ENCODE measurements at places on chromosomes 16 and 17. TPM values are rescaled to one million over a fixed set of nuclear protein-coding genes. Genes with fewer than 3 reads are reported as not detected.

HES7 gene
- total RNA-seq = 0.15 TPM

KREMEN2 gene
- total RNA-seq = 0.17 TPM

HLF gene
- under 0.01 TPM for total RNA-seq

CBX1 gene
- 62.1 TPM for total RNA-seq

EVI2B gene
- total RNA-seq = not detected

HOXB13 gene
- total RNA-seq = not detected

FOXF1 gene
- 39.0 TPM for total RNA-seq

HCRT gene
- not detected for total RNA-seq

HEATR9 gene
- not detected for total RNA-seq

MPO gene
- total RNA-seq = 0.17 TPM

PHKG2 gene
- total RNA-seq = 26.9 TPM

C17orf113 gene
- total RNA-seq = 0.17 TPM

PDIA2 gene
- total RNA-seq = not detected

CCL4 gene
- not detected for total RNA-seq

CDT1 gene
- 10.9 TPM for total RNA-seq

FNDC8 gene
- not detected for total RNA-seq

TEX19 gene
- not detected for total RNA-seq

GAST gene
- total RNA-seq = not detected

C16orf87 gene
- 6.3 TPM for total RNA-seq

ST6GALNAC1 gene
- total RNA-seq = not detected

EVPLL gene
- not detected for total RNA-seq

CHRNE gene
- 0.87 TPM for total RNA-seq

CHST6 gene
- 0.44 TPM for total RNA-seq

CIBAR2 gene
- total RNA-seq = not detected

CCL16 gene
- not detected for total RNA-seq

ADCY9 gene
- total RNA-seq = 44.5 TPM

UBALD2 gene
- total RNA-seq = 2.2 TPM

CCDC200 gene
- total RNA-seq = not detected

IQCK gene
- 7.8 TPM for total RNA-seq

DLX3 gene
- not detected for total RNA-seq

SLC2A4 gene
- total RNA-seq = 0.44 TPM

ITGB4 gene
- total RNA-seq = 0.50 TPM

SPIRE2 gene
- total RNA-seq = 2.2 TPM

SPHK1 gene
- total RNA-seq = 19.2 TPM

DUSP3 gene
- 47.4 TPM for total RNA-seq

CDH1 gene
- total RNA-seq = not detected

PEX12 gene
- total RNA-seq = 10.4 TPM

SYNGR3 gene
- total RNA-seq = 4.8 TPM

TAT gene
- not detected for total RNA-seq

DOC2B gene
- total RNA-seq = not detected

EPOP gene
- 0.99 TPM for total RNA-seq

EDC4 gene
- 61.5 TPM for total RNA-seq

TRAPPC2L gene
- 49.8 TPM for total RNA-seq

KRT12 gene
- total RNA-seq = not detected

XYLT1 gene
- 23.1 TPM for total RNA-seq

TBC1D3G gene
- total RNA-seq = not detected

SLC38A8 gene
- not detected for total RNA-seq

CLEC10A gene
- not detected for total RNA-seq

LGALS9C gene
- not detected for total RNA-seq

TP53TG3 gene
- total RNA-seq = not detected

MPHOSPH6 gene
- total RNA-seq = 18.0 TPM

All from smooth muscle cell of trachea (primary cell).